Mucosa of descending colon (tissue), 3 donors: ENCODE measurements at places on chromosomes 7 and 10.

DNA sequence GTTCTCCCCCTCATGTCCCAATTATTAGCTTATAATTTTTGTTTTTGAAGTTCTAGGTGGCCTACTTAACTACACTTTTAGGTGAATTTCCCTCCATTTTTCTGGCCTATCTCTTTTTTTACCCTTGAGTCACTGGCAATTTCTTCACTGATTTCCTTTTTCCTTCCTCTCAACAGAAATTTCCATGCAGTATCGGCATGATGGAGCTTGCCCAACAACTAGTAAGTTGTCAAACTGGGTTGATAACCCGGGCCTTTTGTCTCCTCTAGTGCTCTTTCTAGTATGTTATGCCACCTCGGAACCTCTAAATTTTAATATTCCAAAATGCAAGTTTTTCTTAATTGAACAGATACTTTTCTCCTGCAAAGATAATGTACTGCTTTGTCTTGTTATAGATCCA is 147.1 kb downstream of the MLLT10 start:
- DNase-seq = no peak

DNA sequence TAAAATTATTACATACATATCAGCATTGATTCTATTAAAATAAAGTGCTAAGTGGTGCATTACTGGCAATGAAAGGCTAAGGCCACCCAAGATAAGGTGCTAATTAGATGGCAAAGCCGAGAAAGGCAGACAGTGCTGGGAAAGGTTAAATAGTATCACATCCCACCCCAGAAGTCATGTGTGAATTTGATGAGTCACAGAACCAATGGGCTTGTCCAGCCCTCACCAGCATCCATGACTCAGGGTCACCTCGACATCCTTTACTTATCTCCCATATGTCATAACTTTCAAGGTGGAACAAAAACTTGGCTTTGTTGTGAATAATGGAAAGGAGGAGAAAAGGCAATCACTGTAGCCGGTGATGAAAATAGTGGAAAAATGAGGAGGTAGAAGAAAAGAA is 459.1 kb downstream of the PLXNA4 start:
- no peak for DNase-seq

DNA sequence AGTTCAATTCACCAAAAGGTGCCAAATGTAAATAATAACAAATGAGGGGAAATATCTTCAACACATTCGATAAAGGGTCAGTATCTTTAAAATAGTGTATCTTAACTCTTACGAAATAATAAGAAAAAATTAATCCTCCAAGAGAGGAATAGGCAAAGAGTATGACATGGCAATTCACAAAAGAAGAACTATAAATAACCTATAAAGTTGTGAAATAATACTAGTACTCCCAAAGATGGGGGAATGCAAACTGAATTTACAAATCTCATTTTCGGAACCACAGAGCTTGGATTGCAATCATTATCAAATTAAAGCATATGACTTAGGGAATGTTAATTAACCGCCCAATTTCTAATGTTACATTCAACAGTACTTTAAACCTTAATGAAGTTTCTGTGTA is 78.2 kb upstream of the TARP start:
- no peak for DNase-seq

DNA sequence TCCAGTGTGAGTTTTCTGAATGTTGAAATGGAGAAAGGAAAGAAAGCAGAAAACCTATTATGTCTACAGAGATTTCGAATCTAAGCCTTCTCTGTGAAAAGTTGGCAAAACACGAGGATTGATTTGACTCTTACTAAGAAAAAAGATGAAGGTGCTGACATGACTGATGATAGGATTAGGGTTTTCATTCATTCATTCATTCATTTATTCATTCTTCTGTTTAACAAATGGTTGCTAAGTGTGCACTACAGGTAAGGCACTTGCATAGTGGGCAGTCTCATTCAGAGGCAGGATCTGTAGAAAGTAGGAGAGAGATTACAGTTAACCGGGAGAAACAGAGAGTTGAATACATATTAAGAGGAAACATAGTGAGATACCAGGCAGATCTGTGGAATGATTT is 137.1 kb downstream of the ZNF365 start:
- no peak for DNase-seq

DNA sequence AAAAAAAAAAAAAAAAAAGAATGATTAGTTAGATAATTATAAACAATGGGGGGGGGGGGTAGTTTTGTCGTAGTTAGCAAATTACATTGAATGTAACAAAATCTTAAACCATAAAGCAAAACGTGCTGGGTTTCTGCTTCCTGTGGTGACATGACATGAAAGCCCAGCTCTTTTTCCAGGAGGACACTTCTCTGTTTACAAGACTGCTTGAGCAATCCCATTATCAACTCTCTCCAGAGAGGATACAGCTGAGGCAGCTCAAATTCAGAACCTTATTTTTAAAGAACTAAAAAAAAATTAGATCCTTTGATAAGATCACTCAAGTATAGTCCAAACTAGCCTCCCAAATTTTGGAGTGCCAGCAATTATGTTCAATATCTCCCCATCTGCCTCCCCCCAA is 58.6 kb downstream of the ADRB1 start:
- DNase-seq = no peak

GRCh38 chr7:41809529-41809939 is 106.6 kb upstream of the INHBA start:
- no peak for DNase-seq
